ENCODE measurements at places on chromosomes 16 and 17. TPM values are rescaled to one million over a fixed set of nuclear protein-coding genes. Genes with fewer than 3 reads are reported as not detected.

Gene CCDC200
- total RNA-seq = not detected

Gene ZSWIM7
- total RNA-seq = 26.2 TPM

Gene RDM1
- total RNA-seq = 12.8 TPM

Gene RHBDF1
- total RNA-seq = 0.47 TPM

Gene SHISA9
- total RNA-seq = 0.06 TPM

Gene IL17C
- not detected for total RNA-seq

Gene VWA3A
- 0.23 TPM for total RNA-seq

Gene NRN1L
- total RNA-seq = not detected

Gene CCT6B
- 1.5 TPM for total RNA-seq

Gene NLGN2
- total RNA-seq = 15.8 TPM

Gene G6PC1
- total RNA-seq = not detected

Gene C16orf89
- not detected for total RNA-seq

Gene GAST
- not detected for total RNA-seq

Gene MEIOC
- 0.96 TPM for total RNA-seq

Gene TBC1D3L
- 0.60 TPM for total RNA-seq

Gene SLC43A2
- total RNA-seq = 0.57 TPM

Gene TMC6
- 165 TPM for total RNA-seq

Gene KRTAP9-8
- not detected for total RNA-seq

Gene CBFA2T3
- 1.1 TPM for total RNA-seq

Gene HSD17B2
- not detected for total RNA-seq

Gene SOST
- total RNA-seq = not detected

Gene NSF
- total RNA-seq = 94.1 TPM

Gene ITGB3
- 0.10 TPM for total RNA-seq

Gene GFAP
- not detected for total RNA-seq

Gene EVPL
- 0.34 TPM for total RNA-seq

Gene KRTAP4-9
- total RNA-seq = not detected

Gene CTRB1
- total RNA-seq = not detected

Gene SCGB1C2
- total RNA-seq = not detected

Gene NME1
- 282 TPM for total RNA-seq

Gene CD300E
- not detected for total RNA-seq

Gene ASGR2
- not detected for total RNA-seq

Gene KCNG4
- total RNA-seq = not detected

Gene ITGAL
- 390 TPM for total RNA-seq

Gene ENO3
- total RNA-seq = 47.9 TPM

Gene NFAT5
- total RNA-seq = 75.5 TPM

Gene CCL16
- total RNA-seq = not detected

Gene ZP2
- not detected for total RNA-seq

Gene PLEKHG4
- total RNA-seq = 23.2 TPM

Gene TSR3
- total RNA-seq = 34.4 TPM

Gene ZC3H7A
- total RNA-seq = 108 TPM
